Mesothelial cell of epicardium (in vitro differentiated cells): ENCODE measurements at places on chromosomes 12 and 14. TPM values are rescaled to one million over a fixed set of nuclear protein-coding genes. Genes with fewer than 3 reads are reported as not detected.

GRCh38 chr14:22046063-22046462 is 372.4 kb upstream of the OR4E1 start:
- no peak overlapping the region for H3K4me3 ChIP-seq
- peaks cover 53% of the 10 kb centered on the region for H3K27me3 ChIP-seq
- H3K27ac ChIP-seq = no peak overlapping the region
- H3K4me1 ChIP-seq = peaks cover 3% of the 10 kb centered on the region
- no peak for DNase-seq

DNA sequence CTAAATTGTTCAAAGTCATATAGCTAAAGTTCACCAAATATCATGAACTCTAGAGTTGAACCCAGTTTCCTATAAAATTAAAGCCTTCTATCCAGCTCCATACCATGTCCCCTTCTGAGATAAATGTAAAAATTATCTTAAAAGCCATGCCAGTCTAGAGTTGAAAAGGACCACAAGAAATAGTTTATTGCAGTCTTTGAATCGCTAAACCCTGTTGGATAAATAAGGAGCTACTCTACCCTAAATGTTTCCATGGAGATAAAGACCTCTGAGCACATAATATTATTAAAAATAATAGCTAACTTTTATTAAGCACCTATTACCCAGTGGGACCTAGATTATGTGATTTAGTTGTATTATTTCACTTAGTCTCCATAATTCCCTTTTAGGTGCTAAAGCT is 227.6 kb upstream of the NOS1 start:
- no peaks in the 10 kb centered on the region for H3K36me3 ChIP-seq
- no peak for DNase-seq
- peaks cover 72% of the 10 kb centered on the region for H3K27me3 ChIP-seq
- H3K4me3 ChIP-seq = no peak overlapping the region

DNA sequence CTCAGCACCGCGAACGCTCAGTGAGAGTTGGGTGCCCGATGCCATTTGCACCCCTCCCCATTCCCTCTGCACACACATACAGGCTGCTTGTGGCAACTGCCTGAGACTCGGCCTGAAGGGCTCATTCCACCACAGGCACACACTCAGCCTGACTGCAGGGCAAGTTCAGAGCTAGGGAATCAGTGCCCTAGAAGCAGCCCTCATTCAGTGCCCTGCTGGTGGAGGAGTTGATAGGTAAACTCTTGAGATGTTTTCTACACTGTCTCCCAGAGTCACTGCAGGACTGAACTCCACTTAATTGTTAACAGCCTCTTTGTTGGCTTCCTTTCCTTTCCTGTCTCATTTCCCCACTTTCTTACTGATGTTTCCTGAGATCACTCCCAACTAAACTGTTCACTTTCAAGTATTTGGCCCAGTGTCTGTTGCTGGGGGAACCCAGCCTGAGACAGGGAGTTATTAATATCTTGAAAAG is 16.9 kb downstream of the PPP1R36 start:
- H3K27me3 ChIP-seq = no peaks in the 10 kb centered on the region
- H3K4me1 ChIP-seq = peaks cover 40% of the 10 kb centered on the region
- H3K36me3 ChIP-seq = no peaks in the 10 kb centered on the region

The TIGAR gene
- 16.7 to 22.1 TPM (median 21.0 TPM) in 3 replicates for total RNA-seq

DNA sequence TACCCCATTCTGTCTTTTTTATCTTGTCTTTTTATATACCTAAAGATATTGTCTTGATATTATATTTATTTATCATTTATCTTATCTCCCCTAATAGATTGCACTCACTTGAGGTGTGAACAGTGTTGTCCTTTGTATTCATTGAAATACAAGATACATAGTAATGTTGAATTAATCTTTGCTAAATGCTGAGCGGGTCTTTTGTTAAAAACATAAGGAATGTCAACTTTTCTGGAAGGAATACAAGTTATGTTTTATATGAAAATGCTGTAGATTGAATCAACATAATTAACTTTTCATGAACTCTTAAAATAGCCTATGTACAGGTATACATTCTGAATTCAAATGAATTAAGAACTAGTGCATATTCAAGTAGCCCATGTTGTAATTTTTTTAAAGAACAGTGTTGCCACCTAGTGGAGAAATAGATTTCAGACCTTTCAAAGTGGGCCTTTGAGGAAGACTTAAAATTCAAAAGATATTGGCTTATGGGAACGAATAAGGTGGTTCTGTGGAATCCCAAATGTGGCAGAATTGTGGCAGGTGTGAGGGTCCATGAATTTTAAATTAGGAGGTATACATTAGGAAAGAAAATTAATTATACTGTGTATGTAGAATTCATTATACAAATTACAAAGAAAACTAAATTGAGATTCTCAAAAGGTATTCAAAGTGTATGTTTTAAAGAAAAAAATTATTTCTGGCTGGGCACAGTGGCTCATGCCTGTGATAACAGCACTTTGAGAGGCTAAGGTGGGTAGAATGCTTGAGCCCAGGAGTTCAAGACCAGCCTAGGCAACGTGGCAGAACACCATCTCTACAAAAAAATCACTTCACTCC is 19.1 kb downstream of the BBOF1 start:
- no peaks in the 10 kb centered on the region for H3K27me3 ChIP-seq
- H3K36me3 ChIP-seq = peaks cover 1% of the 10 kb centered on the region
- no peak overlapping the region for H3K4me3 ChIP-seq
- no peak overlapping the region for H3K27ac ChIP-seq

DNA sequence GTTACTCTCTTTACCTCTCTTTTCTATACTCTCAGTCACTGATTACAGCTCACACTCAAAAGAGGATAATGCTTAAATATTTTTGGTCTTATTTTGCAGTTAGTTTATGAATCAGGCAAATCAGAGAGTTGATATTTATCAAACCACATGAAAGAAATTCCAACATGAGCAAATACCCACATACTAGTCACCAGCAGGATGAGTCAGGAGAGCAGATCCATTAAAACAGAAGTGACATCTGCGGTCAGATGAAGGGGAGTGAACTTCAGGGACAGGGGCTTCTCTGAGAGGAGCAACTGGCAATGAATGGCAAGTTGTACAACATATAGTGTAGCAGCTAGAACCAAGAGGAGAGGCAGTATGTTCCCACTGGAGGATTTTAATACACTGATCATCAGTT is 258.7 kb downstream of the SYT10 start:
- peaks cover 3% of the 10 kb centered on the region for H3K36me3 ChIP-seq
- no peaks in the 10 kb centered on the region for H3K27me3 ChIP-seq
- peaks cover 36% of the 10 kb centered on the region for H3K4me1 ChIP-seq
- no peak for DNase-seq
- H3K27ac ChIP-seq = peak overlapping the region; percentile 65

- no peaks in the 10 kb centered on the region for H3K36me3 ChIP-seq
- no peaks in the 10 kb centered on the region for H3K27me3 ChIP-seq
- no peak for DNase-seq
- no peak overlapping the region for H3K4me3 ChIP-seq
- no peak overlapping the region for H3K27ac ChIP-seq
These were observed 156.1 kb downstream of the SLC38A4 start for GRCh38 chr12:46669720-46670119.

The DEGS2 gene
- total RNA-seq = 1.5 to 2.1 TPM (median 1.6 TPM) in 3 replicates

DNA sequence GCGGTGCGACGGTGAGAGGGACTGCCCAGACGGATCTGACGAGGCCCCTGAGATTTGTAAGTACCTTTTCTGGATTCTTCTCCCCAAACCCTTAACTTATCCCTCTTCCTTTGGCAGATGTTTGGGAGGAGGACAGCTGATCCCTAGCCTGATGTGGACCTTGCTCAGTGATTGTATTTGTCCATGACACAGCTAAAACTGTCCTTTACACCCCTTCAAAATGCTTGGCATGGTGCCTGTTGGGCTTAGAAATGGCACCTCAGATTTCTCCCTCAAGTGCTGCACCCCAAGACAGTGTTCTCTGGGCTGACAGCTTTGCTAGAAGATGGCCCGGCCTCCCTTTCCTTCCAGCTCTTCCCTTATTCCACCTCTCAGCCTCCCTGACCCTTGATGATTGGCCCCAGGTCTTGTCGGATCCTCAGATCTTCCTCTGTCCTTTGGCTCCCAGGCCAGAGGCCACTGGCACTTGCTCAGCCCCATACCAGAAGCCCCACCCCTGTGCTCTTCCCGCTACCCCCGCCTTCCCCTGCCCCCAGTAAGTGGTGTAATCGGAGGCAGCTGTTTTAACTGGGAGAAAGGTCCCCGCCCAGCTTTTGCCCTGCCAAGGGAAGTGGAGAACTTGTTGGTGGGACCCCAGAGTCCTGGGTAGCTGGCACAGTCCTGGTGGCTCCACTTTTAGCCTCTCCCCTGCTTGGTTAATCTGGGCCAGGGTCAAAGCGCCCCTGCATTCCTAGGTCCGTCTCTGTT is 8.7 kb downstream of the LRP1-AS start:
- H3K4me1 ChIP-seq = peaks cover 24% of the 10 kb centered on the region
- peaks cover 24% of the 10 kb centered on the region for H3K36me3 ChIP-seq
- DNase-seq = no peak

- no peak for DNase-seq
- peaks cover 12% of the 10 kb centered on the region for H3K27me3 ChIP-seq
- no peak overlapping the region for H3K4me3 ChIP-seq
- no peaks in the 10 kb centered on the region for H3K36me3 ChIP-seq
These were observed 190.1 kb downstream of the TTC8 start for GRCh38 chr14:89014569-89014850.

- no peak overlapping the region for H3K4me3 ChIP-seq
- H3K36me3 ChIP-seq = no peaks in the 10 kb centered on the region
- peak overlapping the region; percentile 2 for H3K27ac ChIP-seq
- H3K27me3 ChIP-seq = no peaks in the 10 kb centered on the region
- no peak for DNase-seq
These were observed 26.8 kb downstream of the FERMT2 start for GRCh38 chr14:52923902-52924575.
